ENCODE measurements at places on chromosomes 4 and X. TPM values are rescaled to one million over a fixed set of nuclear protein-coding genes. Genes with fewer than 3 reads are reported as not detected.

The NEUROG2 gene
- total RNA-seq = not detected

The XAGE1A gene
- not detected for total RNA-seq

The DCLK2 gene
- total RNA-seq = 11.6 TPM

The HELT gene
- not detected for total RNA-seq

The NLGN4X gene
- 11.5 TPM for total RNA-seq

The PAGE1 gene
- total RNA-seq = not detected

The CSAG1 gene
- not detected for total RNA-seq

The RCHY1 gene
- total RNA-seq = 27.9 TPM

The PRR32 gene
- not detected for total RNA-seq

The ARX gene
- not detected for total RNA-seq

The TRO gene
- 22.4 TPM for total RNA-seq

The USP51 gene
- total RNA-seq = 4.3 TPM

The RNF175 gene
- under 0.01 TPM for total RNA-seq

The COX7B2 gene
- total RNA-seq = not detected

The SORCS2 gene
- 11.5 TPM for total RNA-seq

The POU4F2 gene
- total RNA-seq = not detected

The TMEM154 gene
- 2.9 TPM for total RNA-seq

The OR13H1 gene
- total RNA-seq = not detected

The CSAG2 gene
- total RNA-seq = not detected

The SULT1E1 gene
- not detected for total RNA-seq

The PABPC1L2A gene
- not detected for total RNA-seq

The APELA gene
- not detected for total RNA-seq

The LINC00632 gene
- total RNA-seq = 9.4 TPM

The TMPRSS11A gene
- total RNA-seq = not detected

The BGN gene
- 210 TPM for total RNA-seq

The TMPRSS11E gene
- 0.29 TPM for total RNA-seq

The NDST3 gene
- not detected for total RNA-seq

The HTR2C gene
- total RNA-seq = not detected

The AIFM1 gene
- 13.8 TPM for total RNA-seq

The CT47B1 gene
- not detected for total RNA-seq

The CXCL8 gene
- 1.5 TPM for total RNA-seq

The RBMXL3 gene
- not detected for total RNA-seq

The PDE5A gene
- total RNA-seq = 157 TPM

The NALF2 gene
- total RNA-seq = not detected

The ADH1B gene
- total RNA-seq = 0.59 TPM

The BMX gene
- total RNA-seq = not detected

The OTC gene
- total RNA-seq = not detected

The CASP6 gene
- total RNA-seq = 25.3 TPM

The STAP1 gene
- total RNA-seq = not detected

The CT45A5 gene
- total RNA-seq = not detected

The CCNA2 gene
- 8.0 TPM for total RNA-seq

The ATOH1 gene
- total RNA-seq = not detected

The GPR119 gene
- total RNA-seq = not detected

The QDPR gene
- 12.7 TPM for total RNA-seq

The PALLD gene
- 254 TPM for total RNA-seq

The RAI2 gene
- total RNA-seq = under 0.01 TPM

The SH3RF1 gene
- 33.0 TPM for total RNA-seq

The SHROOM4 gene
- total RNA-seq = 1.8 TPM

The ABLIM2 gene
- total RNA-seq = 0.36 TPM

The PPP2R2C gene
- not detected for total RNA-seq

The PRDM8 gene
- 5.0 TPM for total RNA-seq

The JCHAIN gene
- total RNA-seq = 2.2 TPM

The SCRG1 gene
- 0.88 TPM for total RNA-seq

The MAP9 gene
- total RNA-seq = 18.1 TPM

Data from osteoblast (primary cell).